Renal cortex interstitium (tissue), 15 donors: ENCODE measurements at places on chromosomes 11 and 22. TPM values are rescaled to one million over a fixed set of nuclear protein-coding genes. Genes with fewer than 3 reads are reported as not detected.
A peak's percentile ranks its signal among the peaks of the same experiment; 100 is the strongest.

MFNG gene
- 10.4 TPM for polyA plus RNA-seq

DNA sequence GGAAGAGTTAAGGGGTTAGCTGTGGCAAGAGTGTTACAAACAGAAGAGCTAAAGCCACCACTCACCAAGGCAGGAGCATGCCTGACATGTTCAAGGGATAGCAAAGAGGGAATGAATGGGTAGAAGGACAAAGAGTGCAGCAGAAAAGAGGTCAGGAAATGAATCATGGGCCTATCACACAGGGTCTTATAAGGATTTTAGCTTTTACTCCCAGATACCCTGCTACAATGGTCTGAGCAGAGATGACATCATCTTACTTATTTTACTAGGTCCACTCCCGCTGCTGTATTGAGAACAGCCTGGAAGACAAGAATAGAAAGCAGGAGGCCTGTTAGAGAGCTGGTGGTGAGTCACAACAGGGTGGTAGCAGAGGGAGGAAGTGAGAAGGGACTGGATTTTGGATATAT, 9.8 kb downstream of the TRAF6 start:
- no peak for DNase-seq

GRCh38 chr22:29658176-29658575, 54.7 kb downstream of the NF2 start:
- DNase-seq = no peak

- DNase-seq = no peak
Measured at GRCh38 chr22:16845881-16846280, 20.7 kb upstream of the XKR3 start.

- DNase-seq = no peak
Measured at GRCh38 chr11:69726481-69726880, 22.7 kb upstream of the FGF19 start.

OR4D6 gene
- not detected for polyA plus RNA-seq

DNA sequence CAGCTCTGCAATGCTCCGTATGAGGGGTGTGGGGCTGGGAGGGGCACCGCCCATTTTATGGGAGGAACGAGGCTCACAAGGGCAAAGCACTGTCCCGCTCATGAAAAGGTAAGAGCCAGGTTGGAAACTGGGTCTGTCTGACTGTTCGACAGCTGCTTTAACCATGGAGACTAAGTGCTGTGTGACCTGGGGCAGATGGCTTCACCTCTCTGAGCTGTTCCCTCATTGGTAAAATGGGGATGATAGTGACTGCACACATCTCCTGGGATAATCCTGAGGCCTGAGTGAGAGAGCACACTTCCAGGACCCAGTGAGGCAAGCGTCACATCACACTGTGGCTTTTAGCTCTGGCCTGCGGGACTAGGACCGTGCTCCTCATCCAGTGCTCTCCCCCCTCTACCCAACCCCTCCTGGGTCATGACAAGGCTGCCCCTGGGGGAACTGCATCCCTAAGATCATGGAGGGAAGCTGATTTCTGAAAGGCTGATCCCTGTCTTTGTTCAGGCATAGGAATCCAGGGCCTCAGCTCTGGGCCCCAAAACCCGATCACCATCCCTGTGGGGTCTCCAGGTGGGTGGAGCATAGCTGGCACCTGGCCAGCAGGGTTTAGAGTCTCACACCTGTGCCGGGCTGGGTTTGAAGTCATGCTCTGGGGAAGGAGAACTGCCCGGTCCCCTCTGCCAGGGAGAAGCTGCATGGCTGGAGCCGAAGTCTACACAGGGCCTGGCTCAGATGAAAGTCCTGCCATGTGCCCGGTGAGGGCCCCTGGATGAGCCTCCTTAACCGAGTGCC, 21.3 kb downstream of the FGF3 start:
- DNase-seq = no peak

C11orf87 gene
- 0.22 TPM for polyA plus RNA-seq

DNA sequence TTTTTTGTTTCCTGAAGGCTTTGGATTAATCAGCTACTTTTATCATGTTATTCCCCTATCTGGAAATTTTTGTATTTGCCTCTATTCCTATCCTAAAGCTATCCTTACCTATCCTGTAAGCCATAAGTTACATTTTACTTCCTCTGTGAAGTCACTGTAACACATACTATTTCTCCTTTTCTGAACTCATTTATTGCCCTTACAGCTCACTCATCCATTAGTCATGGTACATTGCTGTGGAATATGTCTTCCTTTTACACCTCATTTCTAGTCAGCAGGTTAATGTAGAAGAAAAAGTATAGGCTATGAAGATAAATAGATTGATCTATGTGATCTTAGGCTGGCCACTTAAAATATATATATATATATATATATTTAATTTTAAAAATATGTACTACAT, 28.0 kb downstream of the SWAP70 start:
- DNase-seq = no peak

GRCh38 chr11:69400771-69401590, 80.5 kb upstream of the LINC01488 start:
- DNase-seq = no peak

DNA sequence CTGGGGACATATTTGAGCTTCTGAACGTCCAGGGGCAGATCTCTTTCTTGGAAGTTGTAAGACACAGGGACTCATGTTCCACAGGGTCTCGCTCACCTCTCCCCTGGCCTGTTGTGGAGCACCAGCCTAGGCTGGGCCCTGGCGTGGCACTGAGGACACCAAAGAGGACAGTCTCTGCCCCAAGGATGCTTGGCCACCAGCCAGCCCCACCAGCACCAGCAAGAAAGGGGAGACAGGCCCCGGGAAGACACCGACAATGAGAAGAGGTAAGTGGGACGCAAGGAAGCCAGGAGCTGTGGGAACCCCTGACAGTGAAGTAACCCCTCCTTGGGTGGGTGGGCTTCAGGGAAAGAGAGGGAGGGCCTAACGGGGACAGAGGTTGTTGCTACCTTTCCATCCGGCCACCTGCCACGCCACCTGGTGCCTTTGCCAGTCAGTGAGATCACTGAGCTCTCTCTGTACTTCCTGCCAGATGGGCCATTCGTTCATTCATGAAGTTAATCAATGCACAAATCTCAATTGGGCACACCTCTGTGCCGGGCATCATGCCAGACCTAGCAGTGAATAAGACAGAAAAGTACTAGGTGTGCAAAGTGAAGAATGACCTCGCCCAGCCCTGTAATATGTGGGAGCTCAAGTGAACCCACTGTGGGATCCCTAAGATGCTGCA, 11.1 kb downstream of the APOL5 start:
- DNase-seq = no peak

DNA sequence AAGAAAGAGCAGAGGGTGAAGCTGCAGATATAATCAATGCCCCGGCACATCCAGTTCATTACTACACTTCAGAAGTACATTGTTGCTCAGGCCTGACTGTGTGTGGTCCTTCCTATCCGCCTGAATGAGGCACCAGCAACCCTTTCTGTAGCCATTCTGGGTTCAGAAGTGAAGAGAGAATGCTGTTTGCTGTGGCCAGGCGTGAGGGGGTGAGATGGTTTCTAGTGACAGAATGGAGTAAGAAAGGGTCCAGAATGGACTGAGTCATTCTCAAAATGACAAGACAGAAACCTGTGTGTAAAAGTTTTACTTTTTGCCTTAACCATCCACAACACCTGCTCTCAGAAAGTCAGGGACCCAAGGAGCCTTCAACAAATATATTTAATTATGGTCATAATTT, 334.8 kb downstream of the GUCY1A2 start:
- DNase-seq = no peak

DNA sequence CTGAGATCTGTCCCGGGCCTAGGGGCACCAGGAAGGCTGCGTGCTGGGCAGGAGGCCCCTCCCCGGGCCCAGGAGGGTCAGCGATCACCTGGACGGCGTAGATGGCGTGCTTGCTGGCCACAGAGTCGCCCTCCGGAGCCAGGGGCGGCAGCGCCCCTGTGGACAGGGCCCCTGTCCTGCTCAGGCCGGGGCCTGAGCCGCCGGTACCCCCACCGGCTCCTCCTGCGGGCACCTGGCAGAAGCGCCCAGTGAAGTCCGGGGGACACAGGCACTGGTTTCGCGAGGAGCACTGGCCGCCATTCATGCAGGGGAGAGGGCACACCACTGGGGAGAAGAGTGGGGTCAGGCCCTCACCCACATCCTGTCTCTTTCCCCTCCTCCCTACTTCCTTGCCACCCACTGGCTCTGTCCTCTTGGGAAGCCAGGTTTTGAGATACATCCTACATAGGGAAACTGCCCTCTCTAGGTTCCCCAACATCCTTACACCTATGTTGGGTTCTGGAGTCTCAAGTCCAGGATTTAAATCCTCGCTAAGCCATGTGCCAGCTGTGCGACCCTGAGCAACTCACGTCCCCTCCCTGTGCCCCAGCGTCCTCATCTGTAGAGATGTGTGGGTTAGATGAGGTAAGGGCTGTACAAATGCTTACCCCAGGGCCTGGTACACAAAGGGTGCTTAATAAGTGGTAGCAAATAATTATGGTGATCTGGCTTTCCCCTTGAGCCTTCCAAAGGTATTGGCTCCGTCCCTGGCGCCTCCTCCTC, 3.9 kb downstream of the LTBP3 start:
- DNase-seq = no peak

- no peak for DNase-seq
Measured at GRCh38 chr11:17930544-17931125, 82.2 kb downstream of the SERGEF start.

DNA sequence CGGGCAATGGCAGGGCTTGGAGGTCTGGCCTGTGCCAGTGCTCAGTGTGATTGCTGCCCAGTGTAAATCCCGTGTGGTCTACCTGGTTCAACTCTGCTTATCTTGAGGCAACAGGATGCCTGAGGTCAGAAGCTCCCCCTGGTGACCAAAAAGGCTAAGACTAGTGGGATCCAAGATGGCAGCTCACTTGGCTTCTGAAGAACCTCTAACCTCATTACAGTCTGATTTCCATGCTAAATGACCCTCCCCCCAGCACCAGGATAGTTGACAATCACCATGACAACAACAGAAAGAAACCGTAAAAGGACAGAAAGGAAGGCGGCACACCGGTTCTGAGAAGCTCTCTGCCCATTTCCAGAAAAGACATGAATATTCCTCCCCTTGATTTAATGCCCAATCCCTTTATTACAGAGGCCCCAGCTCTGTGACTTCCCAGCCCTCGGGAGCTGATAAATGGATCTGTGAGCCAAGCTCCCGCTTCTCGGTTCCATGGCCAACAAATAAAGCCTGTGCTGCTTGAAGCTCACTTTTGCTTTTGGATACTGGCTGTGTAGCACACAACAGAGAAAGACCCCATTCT, 398.4 kb downstream of the CTTN start:
- DNase-seq = no peak

HBG1 gene
- 766 TPM for polyA plus RNA-seq

APOL4 gene
- 10.7 TPM for polyA plus RNA-seq

DNA sequence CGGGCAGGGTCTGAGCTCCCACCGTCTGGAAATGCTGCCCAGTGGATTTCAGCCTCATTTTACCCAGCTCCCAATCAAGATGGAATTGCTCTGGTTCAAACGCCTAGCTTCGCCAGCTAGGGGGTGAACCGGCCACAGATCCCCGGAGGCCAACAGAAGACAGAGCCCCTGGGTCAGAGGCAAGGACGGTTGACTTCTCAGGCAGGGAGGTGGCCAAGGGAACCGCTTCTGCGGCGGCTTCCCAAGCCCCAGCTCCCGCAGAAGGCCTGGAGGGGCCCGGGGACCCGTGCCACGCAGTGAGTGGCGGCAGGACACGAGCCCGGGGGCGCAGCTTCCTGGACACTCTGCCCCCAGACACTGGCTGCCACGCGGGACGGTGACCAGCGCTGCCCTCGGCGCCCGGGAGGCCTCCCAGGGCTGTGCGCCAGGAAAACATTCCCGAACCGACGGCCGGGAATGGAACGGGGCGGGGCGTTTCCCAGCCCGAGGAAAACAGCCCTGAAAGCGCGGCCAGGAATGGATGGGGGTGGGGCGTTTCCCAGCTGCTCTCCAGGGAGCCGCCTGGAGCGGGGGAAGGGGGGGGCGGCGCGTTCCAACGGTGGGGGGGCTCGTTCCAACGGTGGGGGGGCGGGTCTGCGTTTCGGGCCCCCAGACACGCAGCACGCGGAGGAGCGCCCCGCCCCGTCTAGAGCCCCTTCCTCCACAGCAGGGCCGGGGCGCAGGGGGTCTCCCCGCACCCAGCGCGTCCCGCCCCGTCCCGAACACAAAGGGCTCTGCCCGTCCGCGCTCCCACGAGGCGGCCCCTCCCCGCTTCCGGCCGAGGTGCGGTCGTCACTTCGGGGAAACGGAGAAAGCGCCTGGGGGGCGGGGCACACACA, 13.5 kb upstream of the B4GALNT4 start:
- DNase-seq = peak; percentile 89

DNA sequence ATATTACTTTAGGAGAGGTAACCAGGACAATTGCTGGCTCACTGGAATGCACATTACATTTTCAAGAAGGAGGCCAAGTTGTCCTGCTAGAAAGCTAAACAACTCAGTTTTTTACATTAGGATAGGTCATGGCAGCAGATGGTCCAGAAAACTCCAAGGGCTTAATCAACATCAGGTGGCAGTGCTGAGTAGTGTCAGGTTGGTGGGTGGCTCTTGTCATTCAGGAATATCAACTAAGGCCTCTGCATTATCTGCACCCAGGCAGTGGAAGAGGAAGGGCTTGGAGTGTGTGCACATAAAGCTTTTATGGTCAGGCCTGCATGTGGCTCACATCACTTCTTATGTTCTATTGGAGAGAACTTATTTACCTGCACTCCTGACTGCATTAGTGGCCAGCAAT, 32.2 kb upstream of the OR4B1 start:
- no peak for DNase-seq

DNA sequence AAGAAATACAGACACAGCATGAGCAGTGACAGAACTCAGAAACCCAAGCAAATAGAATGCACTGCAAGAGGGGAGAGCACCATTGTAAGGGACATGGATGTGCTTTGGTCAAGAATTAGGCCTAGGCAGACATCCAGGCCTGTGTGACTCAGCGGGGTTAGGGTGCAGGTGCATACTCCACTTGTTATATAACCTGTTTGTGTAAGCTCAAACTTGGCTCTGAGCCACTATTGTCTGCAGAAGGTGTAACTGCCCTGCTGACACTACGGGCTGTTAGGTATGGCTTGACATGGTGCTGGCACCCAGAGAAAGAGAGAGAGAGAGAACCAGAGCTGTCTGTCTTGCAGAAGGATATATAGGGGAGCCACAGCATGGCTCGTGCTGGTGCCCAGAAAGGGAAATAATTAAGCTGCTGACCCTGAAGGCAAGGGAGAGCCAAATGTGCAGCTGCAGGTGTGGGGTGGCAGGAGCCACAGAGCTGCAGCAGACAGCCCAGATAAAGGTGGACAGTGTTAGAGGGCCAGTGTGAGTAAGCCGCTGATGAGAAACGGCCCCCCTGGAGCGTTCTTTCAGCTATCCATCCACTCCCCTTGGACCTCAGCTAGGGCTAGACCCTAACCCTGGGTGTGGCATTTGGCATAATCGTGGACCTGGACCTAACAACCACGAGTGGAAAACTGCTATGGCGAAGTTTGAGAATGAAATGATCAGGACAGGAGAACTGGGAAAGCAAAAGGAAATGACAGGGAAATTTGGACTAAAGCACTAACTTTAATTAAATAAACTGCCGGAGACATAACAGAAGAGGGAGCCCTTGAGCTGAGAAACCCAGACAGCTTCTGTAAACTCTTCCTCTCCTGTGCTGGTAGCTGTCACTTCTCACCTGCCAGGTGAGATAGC, 253.0 kb upstream of the CCDC179 start:
- DNase-seq = no peak
